ENCODE measurements at places on chromosomes 2 and 18.

DNA sequence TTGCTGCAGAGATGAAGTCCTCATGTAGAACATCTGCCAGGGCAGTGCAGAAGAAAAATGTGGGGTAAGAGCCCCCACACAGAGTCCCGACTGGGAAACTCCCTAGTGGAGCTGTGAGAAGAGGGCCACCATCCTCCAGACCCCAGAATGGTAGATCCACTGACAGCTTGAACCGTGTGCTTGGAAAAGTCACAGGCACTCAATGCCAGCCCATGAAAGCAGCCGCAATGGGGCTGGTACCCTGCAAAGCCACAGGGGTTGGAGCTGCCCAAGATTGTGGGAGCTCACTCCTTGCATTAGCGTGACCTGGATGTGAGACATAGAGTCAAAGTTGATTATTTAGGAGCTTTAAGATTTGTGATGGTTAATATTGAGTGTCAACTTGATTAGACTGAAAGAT lies 197.8 kb downstream of the CCDC102B start:
- DNase-seq, result no peak

- no peak for DNase-seq
Observed at GRCh38 chr2:215371915-215372897, 60.3 kb downstream of the ATIC start.

GRCh38 chr2:174166261-174166660 lies 82.1 kb downstream of the OLA1 start:
- DNase-seq, result no peak

DNA sequence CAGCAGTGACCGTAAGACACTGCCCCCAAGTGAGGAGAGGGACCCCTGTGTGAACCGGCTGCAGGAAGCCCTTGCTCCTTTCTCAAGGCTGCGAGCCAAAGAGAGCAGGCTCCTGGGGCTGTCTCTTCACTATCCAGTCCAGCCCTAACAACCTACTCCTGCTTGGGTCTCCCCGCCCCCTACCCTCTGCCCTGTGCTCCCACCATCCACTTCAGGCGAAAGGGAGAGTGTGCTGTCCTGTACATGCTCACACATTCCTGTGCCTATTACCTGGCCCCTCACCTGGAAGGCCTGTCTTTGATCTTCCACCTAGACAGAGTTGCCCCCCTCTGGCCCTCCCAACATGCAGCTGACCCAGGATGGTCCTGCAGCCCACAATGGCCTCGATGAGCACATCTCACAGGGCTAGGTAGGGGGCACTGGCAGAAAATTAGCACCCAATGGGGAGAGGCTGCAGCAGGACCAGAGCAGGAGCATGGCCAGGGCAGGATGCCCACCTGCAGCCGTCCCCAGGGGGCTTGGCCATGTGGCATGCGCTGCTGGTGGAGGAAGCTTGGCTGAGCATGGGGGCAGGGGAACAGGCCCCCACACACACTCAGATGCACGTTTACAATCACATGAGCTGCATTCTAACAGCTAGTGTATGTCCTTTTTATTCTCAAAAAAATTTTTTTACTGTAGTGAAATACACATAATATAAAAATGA lies 93.5 kb downstream of the POLR1A start:
- no peak for DNase-seq
